ENCODE measurements at places on chromosomes 7 and 10.
A peak's percentile ranks its signal among the peaks of the same experiment; 100 is the strongest.

DNA sequence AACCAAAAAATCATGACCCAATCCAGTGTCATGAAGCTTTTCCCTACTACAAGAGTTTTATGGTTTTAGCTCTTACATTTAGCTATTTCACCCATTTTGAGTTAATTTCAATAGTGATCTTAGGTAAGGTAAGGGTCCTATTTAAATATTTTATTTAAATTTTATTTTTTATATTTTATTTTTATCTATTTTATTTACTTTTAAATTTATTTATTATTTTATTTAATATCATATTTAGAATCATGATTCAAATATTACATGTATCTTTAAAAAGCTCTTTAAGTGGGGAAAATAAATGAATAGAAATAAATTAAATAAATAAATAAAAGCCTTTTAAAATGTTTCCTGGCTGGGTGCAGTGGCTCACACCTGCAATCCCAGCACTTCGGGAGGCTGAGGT is 276.0 kb downstream of the SKIDA1 start:
- DNase-seq, result no peak

DNA sequence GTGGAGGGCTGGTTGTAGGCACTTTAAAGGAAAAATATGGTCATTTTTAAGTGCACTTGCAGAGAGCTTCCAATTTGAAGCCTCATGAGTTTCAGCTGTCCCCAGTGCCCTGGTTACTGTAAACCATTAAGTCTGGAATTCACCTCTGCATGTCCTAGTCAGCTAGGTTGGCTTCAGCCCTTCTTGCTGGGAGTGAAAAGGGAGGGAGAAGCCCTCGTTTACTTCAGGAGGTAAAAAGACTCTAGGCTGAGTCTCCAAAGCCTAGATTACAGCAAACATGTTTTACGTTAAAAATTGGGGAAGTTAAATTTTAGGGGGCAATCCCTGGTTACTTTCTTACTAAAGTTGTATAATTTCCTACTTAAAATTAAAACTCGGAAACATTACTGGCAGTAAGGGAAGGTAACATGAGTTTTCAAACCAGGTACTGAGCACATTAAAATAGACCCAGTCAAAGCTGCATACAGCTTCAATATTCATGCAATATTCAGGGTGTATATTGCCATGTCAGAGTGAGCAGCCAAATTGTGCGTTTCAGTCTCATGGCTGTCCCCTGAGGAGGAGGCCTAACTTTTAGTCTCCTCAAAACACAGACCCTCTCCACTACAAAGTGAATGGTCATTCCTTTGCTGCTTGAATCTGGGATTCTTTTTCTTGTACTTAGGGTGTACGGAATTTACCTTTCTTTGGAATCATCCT is 156.7 kb downstream of the PRKG1 start:
- DNase-seq, result no peak

DNA sequence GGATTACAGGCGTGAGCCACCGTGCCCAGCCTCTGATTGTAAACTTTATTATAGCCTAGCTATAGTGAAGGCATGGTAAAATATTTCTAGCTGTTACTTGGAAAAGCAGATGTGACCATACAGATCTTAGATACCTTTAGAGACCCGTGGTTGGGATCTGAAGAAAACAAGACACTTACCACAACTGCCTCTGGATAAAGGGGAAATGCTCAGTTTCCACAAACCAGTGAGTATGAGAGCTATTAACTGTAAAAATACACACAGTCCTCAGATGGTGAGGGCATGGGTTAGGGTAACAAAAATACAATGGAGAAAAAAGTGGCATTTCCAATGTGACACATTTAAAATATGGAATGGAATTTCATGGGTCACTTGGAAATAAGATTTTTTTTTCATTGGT is 63.0 kb downstream of the ZNF438 start:
- no peak for DNase-seq

- no peak for DNase-seq
These were observed 107.6 kb downstream of the DIP2C start for GRCh38 chr10:581776-582330.

- no peak for DNase-seq
These were observed 9.2 kb downstream of the CPA2 start for GRCh38 chr7:130275826-130276297.

GRCh38 chr10:43075612-43076003 is 1.3 kb upstream of the RET start:
- no peak for DNase-seq

DNA sequence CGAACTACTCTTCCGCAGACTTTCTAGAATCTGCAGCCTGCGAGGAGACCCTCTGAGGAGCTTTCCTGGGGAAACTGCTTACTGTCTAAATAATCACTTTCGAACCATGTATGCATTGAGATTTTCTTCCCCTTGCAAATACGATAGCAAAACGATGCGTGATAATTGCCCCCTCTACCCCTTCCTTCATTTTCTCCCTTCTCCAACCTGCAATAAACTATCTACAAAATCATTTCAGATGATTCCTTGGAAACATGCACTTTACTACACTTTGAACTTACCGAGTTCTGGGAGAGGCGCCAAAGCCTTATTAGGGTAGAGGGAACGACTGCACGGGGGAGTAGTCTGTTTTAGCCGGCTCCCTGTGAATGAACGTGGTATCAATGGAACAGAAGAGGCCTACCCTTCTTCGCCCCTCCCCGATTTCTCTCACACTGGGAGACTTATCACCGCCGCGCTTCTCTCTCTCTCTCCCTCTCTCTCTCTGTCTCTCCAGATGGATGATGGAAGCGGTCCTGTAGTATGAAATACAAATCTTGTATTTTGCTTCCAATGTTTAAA is at the start of gene FGFBP3:
FGFBP3 (minus strand) TSS at position 370 of the 561 bp plus-strand sequence. CDS start 517 bp downstream, outside the sequence.
- no peak for DNase-seq

DNA sequence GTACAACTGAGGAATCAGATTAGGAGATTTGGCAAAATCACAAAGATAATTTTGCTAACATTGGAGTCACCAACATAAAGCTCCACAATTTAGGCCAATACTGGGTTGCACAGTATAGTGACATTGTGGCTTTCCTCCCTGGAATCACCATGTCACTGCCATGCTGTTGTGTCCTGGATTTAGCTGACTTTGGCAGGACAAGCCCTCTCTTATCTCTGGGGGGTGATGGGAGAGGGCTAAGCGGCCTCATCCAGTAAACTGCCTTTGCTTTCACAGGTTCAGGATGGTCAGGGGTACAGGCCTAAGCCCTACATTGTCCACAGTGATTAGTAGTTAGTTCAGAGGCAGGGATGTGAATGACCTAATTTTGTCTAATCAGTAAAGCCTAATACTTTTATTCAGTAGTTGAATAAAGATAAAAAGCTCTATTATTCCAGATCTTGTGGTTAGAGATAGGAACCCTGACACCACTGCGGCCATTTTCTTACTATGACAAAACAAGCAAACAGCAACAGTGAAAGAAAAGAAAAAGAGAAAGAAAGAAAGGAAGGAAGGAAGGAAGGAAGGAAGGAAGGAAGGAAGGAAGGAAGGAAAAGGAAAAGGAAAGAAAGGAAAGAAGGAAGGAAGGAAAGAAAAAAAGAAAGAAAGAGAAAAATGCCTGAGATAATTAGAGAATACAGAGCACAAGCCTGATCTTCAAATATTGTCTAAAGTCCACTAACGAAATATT is 140.1 kb downstream of the ETV1 start:
- no peak for DNase-seq

- DNase-seq, result no peak
These were observed 154.0 kb upstream of the KLF14 start for GRCh38 chr7:130887957-130888371.

DNA sequence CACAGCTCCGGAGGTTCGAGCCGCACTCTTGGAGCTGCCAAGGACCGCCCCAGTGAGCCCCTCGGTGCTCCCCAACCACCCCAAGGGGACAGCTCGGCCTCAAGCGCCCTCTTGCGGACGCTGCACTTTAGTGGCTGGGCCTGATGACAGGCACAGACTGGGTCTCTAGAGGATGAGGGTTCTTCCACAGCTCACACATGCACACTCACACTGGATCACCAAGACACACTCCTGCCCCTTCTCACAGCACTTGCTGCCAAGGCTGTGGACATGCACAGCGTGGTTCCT is 2.1 kb downstream of the RET start:
- DNase-seq, result no peak

DNA sequence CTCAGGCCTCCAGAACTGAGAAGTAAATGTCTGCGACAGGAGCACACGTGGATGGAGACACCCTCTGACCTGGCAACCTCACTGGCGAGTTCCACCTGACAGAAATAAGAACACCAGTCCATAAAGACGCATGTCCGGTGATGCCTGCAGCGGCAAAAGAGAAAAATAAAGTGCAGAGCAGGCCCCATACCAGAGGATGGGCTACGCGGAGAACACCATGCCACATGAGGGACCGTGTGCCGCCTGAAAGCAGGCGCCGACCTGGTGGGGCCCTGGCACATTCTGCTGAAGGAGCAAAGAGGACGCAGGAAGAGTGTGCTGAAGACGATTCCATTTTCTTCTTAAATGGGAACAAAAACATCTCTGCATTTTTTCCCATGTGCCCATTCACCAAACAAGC is 105.0 kb downstream of the VIPR2 start:
- no peak for DNase-seq

DNA sequence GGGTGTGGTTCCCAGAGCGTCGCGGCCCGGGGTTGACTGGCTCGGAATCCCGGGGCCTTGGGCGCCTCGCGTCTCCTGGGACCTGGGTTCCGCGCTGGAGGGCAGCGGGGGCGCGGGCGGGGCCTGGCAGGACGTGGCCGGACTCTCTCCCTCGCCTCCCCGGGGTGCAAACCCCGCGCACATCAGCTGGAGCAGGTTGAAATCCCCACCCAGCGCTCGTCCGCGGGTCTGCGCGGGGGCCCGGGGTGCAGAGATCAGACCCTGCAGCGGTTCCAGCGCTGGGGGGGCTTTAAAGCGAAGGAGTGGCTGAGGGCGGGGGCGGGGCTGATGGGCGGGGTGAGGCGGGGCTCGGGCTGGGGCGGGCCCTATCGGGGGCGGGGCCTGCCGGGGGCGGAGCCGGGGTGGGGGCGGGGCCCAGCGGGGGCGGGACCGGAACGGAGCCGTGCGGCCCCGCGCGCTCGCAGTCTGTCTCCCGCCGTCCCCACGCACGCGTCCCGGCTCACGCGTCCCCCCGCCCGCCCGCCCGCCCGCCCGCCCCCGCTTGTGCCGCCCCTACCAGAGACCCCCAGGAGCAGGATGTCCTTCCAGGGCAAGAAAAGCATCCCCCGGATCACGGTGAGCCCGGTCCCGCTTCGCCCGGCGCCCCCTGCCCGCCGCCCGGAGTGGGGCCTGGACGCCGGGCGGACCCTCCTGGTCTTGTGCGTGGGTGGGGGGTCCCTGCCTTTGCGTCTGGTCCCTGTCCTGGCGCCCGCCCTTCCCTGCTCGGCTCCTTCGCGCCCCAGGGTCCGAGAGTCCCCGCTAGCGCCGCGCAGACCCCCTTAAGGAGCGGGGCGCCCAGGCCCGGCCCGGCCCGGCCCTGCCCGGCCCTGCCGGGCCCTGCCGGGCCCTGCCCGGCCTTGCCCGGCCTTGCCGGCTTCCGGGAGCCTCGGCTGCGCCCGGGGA is at the start of gene DPYSL4:
DPYSL4 (plus strand) TSS at position 461 of the 942 bp plus-strand sequence; CDS start at position 577, 116 bp downstream.
- no peak for DNase-seq

- no peak for DNase-seq
These were observed 72.1 kb downstream of the INSIG1 start for GRCh38 chr7:155369766-155370165.

DNA sequence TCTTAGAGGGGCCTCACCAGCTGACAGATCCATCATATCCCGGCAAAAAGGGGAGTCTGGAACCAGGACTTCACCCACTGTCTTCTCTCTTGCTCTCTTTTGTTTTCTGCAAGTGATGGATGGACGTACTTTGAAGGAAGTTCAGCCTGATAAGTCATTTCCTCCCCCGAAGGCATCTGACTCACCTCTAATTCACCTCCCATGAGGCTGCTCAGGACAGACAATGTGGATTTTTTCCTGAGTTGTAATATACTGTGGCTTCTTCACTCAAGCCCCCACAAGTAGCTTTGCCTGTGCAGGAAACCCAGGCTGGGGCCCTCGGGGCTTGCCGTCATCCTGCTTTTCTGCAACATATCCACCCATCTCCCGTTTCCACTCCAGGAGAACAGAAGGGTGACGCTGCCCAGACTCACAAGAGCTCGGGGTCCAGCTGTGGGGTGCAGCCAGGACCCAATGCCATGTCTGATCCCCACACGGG is 70.4 kb downstream of the ASB13 start:
- peak; percentile 71 for DNase-seq

DNA sequence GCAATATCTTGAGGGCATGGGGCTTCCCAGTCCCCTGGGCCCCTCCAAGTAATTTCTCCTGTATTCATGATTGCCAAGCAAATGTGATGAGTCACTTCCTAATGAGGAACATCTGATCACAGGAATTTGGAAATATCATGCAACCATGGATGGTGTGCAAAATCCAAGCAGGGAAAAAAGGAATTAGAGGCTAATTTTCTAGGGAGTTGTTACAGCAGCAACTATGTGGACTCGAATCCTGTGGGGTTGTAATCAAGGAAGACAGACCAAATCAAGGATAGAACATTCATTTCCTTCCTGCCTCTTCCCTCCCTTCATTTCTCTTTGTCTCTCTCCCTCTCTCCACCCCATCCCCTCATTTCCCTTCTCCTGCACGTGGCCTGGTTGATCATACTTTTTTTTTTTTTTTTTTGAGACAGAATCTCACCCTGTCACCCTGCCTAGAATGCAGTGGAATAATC is 23.9 kb upstream of the AGFG2 start:
- peak; percentile 38 for DNase-seq

GRCh38 chr10:8790390-8790789 is 735.9 kb downstream of the GATA3 start:
- DNase-seq, result no peak

DNA sequence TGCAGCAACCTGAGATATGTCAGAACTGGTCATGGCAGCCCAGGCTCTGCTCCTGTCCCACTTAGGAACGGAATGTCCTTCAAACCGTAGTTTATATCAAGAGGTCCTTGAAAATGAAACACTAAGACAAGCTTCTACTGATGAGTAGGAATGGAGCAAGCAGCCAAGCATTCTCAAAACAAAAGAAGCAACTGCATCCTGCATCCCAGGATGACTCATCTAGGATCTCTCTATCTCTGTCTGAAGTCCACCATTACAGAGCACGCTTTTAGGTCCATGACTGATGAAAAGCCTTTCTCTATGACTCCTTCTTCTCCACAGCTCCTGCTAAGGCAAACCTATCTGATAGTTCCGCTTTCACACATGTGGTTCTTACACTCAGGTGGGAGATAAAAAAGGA is 16.3 kb downstream of the MBL2 start:
- DNase-seq, result no peak

GRCh38 chr10:119190353-119190752 is 11.7 kb upstream of the PRDX3 start:
- peak; percentile 91 for DNase-seq

DNA sequence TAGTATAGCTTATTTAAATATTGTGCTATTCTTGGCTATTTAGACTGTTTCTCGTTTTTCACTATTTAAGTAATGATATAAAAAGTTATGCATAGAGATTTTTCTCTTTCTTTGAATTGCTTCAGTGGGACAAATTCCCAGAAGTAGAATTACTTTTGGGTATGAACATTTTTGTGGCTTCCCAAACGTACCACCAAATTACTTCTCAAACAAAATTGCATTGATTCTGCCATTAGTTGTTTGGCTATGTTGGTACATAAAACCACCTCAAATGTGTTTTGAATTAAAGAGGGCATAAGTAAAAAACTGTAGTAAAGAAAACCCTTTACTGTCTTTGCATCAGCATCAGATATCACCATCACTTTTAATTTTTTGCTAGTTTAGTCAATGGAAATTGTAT is 31.0 kb downstream of the AKR1B1 start:
- DNase-seq, result peak; percentile 8

- no peak for DNase-seq
These were observed 40.8 kb upstream of the KMT2E start for GRCh38 chr7:104973227-104973626.
